ENCODE measurements at places on chromosomes 5 and 9.

- DNase-seq, result no peak
These were observed 2.1 kb downstream of the NRARP start for GRCh38 chr9:137299938-137300337.

- no peak for DNase-seq
These were observed 26.1 kb downstream of the NR5A1 start for GRCh38 chr9:124481115-124481514.

DNA sequence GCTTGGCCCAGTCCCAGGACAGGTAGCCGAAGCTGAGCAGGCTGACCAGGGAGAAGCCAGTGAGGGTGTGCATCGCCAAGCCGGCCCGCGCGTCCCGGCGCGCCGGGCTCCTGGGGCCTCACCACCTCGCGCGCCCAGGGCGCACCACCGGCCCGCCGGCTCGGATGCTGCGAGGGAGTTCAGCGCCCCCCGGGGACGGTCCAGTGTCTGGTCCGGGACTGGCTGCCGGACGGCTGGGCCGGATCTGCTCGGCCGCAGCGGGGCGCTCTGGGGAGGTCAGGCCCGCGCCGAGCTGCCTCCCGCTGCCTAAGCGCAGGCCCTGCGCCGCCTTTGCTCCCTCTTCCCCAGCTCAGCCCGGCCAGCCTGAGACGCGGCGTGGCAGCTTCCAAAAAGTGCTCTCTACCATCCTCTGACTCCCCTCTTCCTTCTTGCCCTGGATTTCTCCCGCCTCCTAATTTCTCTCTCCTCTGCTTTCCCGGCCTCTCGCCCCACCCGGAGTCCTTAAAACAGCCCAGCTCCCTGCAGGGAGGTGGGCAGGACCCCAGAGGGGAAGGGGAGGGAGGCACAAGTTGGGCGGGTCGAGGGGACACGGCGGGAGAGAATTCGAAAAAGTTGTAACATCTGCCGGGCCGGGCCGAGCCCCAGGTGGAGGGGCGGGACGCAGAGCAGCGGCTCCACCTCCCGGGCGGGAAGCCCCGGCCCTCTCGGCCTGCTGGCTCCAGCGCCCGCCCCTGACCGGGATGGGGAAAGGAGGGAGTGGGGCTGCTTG lies at the start of gene ARSI:
Gene ARSI, minus strand, starts transcription at position 605 of the 769 bp plus-strand sequence. Its CDS starts 532 bp downstream, at position 73.
- DNase-seq, result no peak

GRCh38 chr9:136956604-136957003 lies 4.5 kb downstream of the LCN12 start:
- no peak for DNase-seq

- DNase-seq, result no peak
These were observed 41.9 kb upstream of the TEX48 start for GRCh38 chr9:114723931-114724330.

DNA sequence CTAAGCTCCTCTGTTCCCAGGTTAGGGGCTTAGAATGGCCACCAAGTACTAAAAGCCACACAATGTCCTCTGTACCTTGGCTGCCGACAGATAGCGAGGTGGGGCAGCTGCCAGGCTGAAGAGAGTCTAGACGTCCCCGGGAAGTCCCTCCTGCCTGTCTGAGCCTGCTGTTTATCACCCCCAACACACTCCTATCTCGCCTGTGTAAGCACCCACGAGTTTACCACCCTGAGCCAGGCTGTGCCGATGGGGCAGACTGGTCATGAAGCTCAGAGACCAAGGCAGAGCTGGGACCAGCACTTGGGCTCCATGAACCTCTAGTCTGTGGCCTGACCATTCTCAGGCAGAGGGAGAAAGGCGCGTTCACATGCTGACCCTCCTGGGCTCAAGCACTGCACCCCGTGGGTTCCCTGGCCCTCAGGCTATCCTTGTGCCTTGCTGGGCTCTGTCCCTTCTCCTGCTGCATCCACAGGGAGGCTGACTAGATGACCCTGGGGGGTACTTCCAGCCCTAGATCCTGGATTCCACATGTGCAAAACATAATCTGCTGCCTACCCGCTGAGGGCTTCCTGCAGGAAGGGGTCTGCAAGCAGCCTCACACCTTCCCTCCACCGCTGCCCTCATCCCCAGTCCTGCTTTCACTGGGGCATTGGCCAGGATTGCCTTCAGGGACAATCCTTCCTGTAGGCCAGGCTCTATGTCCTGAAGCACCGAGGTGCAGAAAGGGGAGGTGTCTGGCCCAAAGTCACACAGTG lies 18.6 kb upstream of the SLC25A51 start:
- no peak for DNase-seq

DNA sequence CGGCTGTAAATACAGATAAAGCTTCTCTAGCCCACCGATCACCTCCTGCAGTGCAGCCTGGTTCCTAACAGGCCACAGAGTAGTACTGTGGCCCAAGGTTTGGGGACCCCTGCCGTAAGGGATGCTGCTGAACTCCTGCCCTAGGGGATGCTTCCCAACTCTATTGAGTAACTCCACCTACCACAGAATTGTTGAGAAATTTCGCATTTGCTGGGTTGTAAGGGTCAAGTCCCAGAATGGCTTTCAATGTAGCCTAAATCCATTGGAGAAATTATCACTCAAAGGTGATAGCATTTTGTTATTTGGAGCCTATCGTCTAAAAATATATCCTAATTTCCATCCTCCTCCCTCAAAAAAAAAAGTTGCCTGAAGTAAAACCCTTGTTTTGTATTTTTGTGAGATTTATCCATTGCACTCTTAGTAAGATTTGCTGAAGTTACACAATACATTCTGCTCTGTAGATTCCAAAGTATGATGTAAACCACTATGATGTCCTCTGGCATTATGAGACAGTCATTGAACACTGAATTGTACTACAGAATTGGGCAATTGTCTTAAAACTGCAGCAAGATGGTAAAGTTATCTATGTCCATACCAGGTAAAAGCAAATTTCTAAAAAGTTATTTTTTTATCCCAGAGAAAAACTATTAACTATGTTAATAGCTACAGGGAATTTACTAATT lies 14.0 kb downstream of the ACTBL2 start:
- no peak for DNase-seq

All from globus pallidus (tissue), 1 donor.